ENCODE measurements at places on chromosomes 7 and 10. TPM values are rescaled to one million over a fixed set of nuclear protein-coding genes. Genes with fewer than 3 reads are reported as not detected.

DNA sequence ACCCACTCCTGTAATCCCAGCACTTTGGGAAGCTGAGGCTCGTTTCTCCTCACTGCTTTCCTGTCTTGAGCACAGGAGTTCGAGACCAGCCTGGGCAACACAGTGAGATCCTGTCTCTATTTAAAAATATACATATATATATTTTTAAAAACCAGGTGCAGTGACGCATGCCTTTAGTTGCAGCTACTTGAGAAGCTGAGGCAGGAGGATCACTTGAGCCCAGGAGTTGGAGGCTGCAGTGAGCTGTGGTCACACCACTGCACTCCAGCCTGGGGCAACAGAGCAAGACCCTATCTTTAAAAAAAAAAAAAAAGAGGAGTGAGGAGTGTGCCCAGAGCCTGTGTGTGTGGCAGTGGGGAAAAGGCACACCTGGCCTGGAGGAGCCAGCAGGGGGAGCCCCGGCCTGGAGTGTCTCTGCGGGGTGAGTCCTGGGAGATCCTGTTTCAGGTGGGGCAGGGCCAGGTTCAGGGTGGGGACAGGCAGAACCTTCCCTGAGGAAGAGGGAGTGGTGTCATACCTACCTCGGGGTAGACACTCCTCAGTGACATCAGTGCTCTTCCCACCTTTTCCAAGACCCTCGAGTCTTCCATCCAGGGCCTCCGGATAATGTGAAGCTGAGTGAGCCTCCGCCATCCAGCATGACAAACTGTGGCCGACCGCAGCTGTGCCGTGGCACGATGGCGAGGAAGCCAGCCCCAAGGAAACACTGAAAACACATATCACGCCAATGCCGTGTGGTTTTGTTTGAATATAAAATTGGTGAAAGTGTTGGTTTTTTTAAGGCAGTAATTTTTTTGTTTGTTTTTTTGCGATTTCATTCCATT is 9.0 kb upstream of the ARPC1B start:
- no peak overlapping the region for H3K4me3 ChIP-seq
- H3K27me3 ChIP-seq: no peaks in the 10 kb centered on the region
- H3K36me3 ChIP-seq: peaks cover 35% of the 10 kb centered on the region
- H3K4me1 ChIP-seq: peaks cover 6% of the 10 kb centered on the region
- DNase-seq: no peak

DNA sequence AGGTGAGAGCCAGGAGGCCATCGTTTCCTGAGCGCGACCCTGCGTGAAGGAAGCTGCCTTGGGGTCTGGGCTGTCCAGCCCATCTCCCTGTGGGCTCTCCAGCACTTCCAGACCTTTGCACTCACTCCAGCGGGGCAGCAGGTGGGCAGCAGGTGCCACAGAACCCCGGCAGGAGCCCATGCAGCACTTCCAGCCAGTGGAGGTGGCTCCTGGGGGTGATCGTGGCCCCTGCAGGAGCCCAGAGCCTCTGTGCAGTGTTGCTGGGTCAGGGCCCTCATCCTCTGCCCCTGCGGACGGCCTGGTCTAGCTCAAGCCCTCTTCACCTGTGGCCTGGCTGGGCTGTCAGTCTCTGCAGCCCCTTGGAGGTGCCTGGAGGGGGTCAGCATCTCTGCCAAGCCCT is 59.9 kb downstream of the PWWP2B start:
- no peaks in the 10 kb centered on the region for H3K36me3 ChIP-seq
- H3K4me3 ChIP-seq: no peak overlapping the region
- H3K27ac ChIP-seq: no peak overlapping the region
- 0 out of 2 replicates have a peak, but pooled peaks cover 2% of the 10 kb centered on the region for H3K4me1 ChIP-seq
- H3K27me3 ChIP-seq: peaks cover 9% of the 10 kb centered on the region

Gene ANAPC16
- polyA plus RNA-seq: 17.4 TPM

GRCh38 chr10:79129361-79129997 is 60.7 kb downstream of the ZMIZ1 start:
- H3K36me3 ChIP-seq: peaks cover 46% of the 10 kb centered on the region
- peak; percentile 68 for DNase-seq
- peaks cover 58% of the 10 kb centered on the region for H3K4me1 ChIP-seq
- no peak overlapping the region for H3K4me3 ChIP-seq
- H3K27ac ChIP-seq: peak overlapping the region; percentile 18
- H3K27me3 ChIP-seq: no peaks in the 10 kb centered on the region

- H3K36me3 ChIP-seq: no peaks in the 10 kb centered on the region
- no peak overlapping the region for H3K4me3 ChIP-seq
- no peaks in the 10 kb centered on the region for H3K4me1 ChIP-seq
- peaks cover 4% of the 10 kb centered on the region for H3K27me3 ChIP-seq
Measured at GRCh38 chr7:36473454-36474282, 84.0 kb downstream of the ANLN start.

- no peaks in the 10 kb centered on the region for H3K36me3 ChIP-seq
- H3K27me3 ChIP-seq: no peaks in the 10 kb centered on the region
- no peak overlapping the region for H3K4me3 ChIP-seq
- H3K27ac ChIP-seq: peak overlapping the region; percentile 82
- H3K4me1 ChIP-seq: peaks cover 28% of the 10 kb centered on the region
Measured at GRCh38 chr10:46524472-46525176, 31.8 kb downstream of the GPRIN2 start.

Gene ADAM22
- polyA plus RNA-seq: 0.03 TPM

GRCh38 chr10:689452-690371 is at the start of gene DIP2C:
Gene DIP2C (minus strand): TSS chr10:689668. CDS start chr10:689578, 90 bp downstream.
- H3K27me3 ChIP-seq: no peaks in the 10 kb centered on the region
- DNase-seq: peak; percentile 77
- peaks cover 23% of the 10 kb centered on the region for H3K4me1 ChIP-seq
- no peaks in the 10 kb centered on the region for H3K36me3 ChIP-seq

Gene EN2
- not detected for polyA plus RNA-seq

DNA sequence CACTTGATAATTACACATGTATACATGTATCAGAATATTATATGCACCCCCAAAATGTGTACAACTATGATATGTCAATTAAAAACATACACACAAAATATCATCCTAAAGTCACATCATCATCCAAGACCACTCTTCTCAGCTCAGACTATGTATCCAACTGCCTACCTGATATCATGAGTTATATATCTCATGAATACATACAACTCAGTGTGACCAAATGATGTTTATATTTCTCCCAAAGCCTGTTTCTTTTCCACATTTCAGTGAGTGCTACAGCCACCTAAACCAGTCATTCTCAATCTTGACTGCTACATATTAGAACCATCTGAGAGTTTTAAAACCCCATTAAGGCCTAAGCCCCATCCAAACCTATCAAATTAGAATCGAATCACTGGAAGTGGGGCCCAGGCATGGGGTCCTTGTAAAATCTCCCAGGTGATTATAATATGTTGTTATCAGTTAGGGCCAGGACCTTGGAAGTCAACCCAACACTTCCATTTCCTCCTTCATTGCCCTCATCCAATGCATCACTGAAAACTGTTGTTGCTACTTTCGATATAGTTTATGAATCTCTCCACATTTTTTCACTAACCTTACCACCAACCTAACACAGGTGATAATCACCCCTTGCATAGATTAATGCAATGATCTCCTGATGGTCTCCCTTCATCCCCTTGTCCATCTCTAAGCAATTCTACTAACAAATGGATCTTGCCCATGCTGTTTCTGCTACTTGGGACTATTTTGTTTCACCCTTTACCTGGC is 53.8 kb upstream of the ITGB8 start:
- H3K27ac ChIP-seq: no peak overlapping the region
- no peaks in the 10 kb centered on the region for H3K36me3 ChIP-seq
- H3K4me1 ChIP-seq: peaks cover 4% of the 10 kb centered on the region
- no peaks in the 10 kb centered on the region for H3K27me3 ChIP-seq
- no peak overlapping the region for H3K4me3 ChIP-seq

Gene VIPR2
- not detected for polyA plus RNA-seq

DNA sequence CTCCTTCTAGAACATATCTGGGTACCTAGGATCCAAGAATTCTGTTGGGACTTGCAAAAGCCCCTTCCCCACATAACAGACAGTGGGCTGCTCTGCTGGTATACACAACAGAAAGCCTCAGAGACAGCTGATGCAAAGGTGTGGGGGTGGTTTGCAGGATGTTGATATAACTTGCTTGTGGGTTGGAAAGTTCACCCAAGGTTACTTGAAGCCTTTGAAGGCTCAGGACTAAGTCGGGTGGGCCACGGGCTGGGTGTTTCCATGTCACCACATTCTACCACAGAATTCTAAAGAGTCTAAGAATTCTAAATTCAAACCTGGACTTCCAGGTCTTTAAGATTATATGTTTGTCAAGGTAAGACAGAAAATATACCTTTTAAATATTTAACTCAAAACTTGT is 7.4 kb upstream of the NRCAM start:
- H3K36me3 ChIP-seq: no peaks in the 10 kb centered on the region
- peaks cover 5% of the 10 kb centered on the region for H3K27me3 ChIP-seq
- H3K4me3 ChIP-seq: no peak overlapping the region
- H3K4me1 ChIP-seq: no peaks in the 10 kb centered on the region

- H3K4me1 ChIP-seq: no peaks in the 10 kb centered on the region
- H3K27me3 ChIP-seq: no peaks in the 10 kb centered on the region
- no peaks in the 10 kb centered on the region for H3K36me3 ChIP-seq
- H3K4me3 ChIP-seq: no peak overlapping the region
- no peak overlapping the region for H3K27ac ChIP-seq
Measured at GRCh38 chr7:16891874-16892643, 10.3 kb upstream of the AGR3 start.

Gene CYP3A4
- polyA plus RNA-seq: not detected

DNA sequence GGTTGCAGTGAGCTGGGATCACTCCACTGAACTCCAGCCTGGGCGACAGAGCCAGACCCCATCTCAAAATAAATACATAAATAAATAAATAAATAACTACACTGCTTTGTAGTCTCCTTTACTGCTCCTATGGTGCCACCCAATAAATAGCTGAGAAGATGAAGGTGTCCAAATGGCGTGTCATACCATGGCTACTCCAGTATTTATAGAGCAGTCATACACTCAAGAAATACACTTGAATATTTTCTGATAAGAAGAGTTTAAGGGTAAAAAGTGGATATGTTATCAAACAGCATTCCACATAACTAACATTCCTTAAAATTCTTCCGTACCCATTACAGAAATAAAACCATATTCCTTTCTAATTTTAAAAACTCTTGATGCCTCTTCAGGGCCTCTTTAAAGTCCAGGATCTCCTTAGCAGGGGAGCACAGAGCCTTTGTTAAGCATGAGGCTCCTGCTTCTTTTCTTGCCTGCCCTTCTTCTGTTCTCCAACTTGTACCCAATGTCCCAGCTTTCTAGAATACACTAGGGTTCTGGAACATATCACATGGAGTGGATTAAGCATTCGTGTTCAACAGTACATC is 7.9 kb upstream of the SAR1A start:
- DNase-seq: no peak
- H3K27ac ChIP-seq: no peak overlapping the region
- peaks cover 6% of the 10 kb centered on the region for H3K4me1 ChIP-seq

Gene SUGCT
- 8.3 TPM for polyA plus RNA-seq

Gene MAGI2
- 2.3 TPM for polyA plus RNA-seq

Gene APBB1IP
- polyA plus RNA-seq: not detected

DNA sequence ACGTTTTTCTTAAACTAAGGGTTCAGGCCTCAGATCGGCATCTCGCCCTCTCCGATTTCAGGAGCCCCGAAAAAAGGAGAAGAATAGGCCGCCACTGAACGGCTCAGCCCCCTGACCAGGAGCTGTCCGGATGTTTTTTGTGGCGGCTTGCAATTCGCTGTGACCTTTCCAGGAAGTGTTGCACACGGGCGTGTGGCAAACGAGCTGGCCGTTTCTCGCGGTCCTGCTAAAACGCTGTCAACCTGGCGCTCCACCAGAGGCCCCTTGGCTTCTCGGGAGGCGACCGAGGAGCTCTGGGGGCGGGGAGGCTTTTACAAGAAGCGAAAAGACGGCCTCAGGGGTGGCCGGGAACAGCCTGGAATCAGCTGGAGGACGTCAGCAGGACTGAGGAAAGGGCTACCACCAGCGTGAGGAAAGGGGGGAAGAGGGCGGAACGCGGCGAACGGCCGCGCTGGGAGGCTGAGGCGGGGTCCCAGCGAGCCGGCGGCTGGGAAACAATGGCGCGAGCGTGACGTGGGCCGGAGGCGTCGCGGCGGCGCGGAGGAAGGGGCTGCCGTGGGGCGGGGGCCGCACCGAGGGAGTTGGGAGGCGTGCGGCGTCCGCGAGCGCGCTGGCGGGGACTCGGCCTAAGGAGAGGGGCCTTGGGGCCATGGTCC is 493 bp downstream of the NT5C2 start:
- peak overlapping the region; percentile 98 for H3K27ac ChIP-seq
- DNase-seq: peak; percentile 75
- H3K36me3 ChIP-seq: no peaks in the 10 kb centered on the region
- H3K4me3 ChIP-seq: peak overlapping the region; percentile 92
- H3K4me1 ChIP-seq: peaks cover 16% of the 10 kb centered on the region

GRCh38 chr7:152899548-152900109 is 140.1 kb downstream of the ACTR3B start:
- DNase-seq: no peak
- no peak overlapping the region for H3K4me3 ChIP-seq
- H3K36me3 ChIP-seq: no peaks in the 10 kb centered on the region
- H3K27ac ChIP-seq: no peak overlapping the region
- no peaks in the 10 kb centered on the region for H3K4me1 ChIP-seq

Gene ETV1
- 11.9 TPM for polyA plus RNA-seq

Gene ZRANB1
- 11.2 TPM for polyA plus RNA-seq

Gene ATAD1
- 12.7 TPM for polyA plus RNA-seq

DNA sequence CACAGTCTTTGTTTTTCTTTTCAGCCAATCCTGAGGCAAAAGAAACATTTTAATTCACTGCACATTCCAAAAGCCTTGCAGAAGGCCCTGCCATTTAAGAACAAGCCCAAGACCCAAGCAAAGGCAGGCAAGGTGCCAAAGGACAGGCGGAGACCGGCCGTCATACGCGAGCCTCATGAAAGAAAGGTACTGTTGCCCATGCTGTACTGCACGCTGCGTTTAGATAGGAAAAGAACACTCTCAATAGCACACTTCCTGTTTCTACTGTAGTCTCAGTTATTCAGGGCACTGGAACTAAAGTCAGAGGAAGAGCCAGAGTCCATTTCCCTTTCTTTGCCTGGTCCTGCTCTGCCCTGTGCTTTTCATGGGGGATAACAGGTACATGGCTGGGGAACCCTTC is 47.6 kb downstream of the BMS1 start:
- no peaks in the 10 kb centered on the region for H3K4me1 ChIP-seq
- H3K27ac ChIP-seq: no peak overlapping the region
- H3K36me3 ChIP-seq: peaks cover 29% of the 10 kb centered on the region
- no peaks in the 10 kb centered on the region for H3K27me3 ChIP-seq
- no peak overlapping the region for H3K4me3 ChIP-seq
- no peak for DNase-seq

- H3K4me1 ChIP-seq: no peaks in the 10 kb centered on the region
- H3K4me3 ChIP-seq: no peak overlapping the region
- H3K27me3 ChIP-seq: no peaks in the 10 kb centered on the region
- H3K27ac ChIP-seq: no peak overlapping the region
- peak; percentile 31 for DNase-seq
Measured at GRCh38 chr10:66176772-66177171, 749.1 kb upstream of the LRRTM3 start.
